Suprapubic skin (tissue), 4 donors: ENCODE measurements at places on chromosomes 13 and 19. TPM values are rescaled to one million over a fixed set of nuclear protein-coding genes. Genes with fewer than 3 reads are reported as not detected.

Gene ATP4A
- total RNA-seq: not detected

Gene UHRF1
- 3.7 TPM for total RNA-seq

Gene UBE2L5
- total RNA-seq: 0.34 TPM

Gene CEACAM8
- total RNA-seq: 0.18 TPM

Gene DNAAF3
- total RNA-seq: 5.4 TPM

- no peaks in the 10 kb centered on the region for H3K36me3 ChIP-seq
- no peaks in the 10 kb centered on the region for H3K27me3 ChIP-seq
- H3K4me3 ChIP-seq: no peak overlapping the region
These were observed 22.8 kb downstream of the ERICH6B start for GRCh38 chr13:45592758-45593157.

DNA sequence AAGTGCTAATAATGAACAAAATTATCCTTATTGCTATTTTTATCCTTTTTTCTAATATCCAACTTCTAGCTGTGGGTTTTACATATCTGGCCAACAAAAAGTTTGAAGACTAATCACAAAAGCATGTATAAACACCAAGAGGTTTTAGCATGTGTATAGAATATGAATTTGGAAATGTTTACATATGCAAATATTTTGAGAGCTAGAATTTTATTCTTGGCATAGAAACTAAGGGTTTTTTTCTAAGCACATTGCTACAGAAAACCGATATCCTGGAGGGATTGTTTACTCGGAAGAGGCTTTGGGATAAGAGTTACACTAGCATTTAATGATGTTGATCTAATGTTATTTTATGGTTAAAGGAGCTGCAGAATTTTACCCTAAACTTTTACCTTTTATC is 392.1 kb downstream of the EFNB2 start:
- no peaks in the 10 kb centered on the region for H3K36me3 ChIP-seq
- H3K27me3 ChIP-seq: no peaks in the 10 kb centered on the region
- no peak overlapping the region for H3K4me3 ChIP-seq
- H3K4me1 ChIP-seq: peaks cover 8% of the 10 kb centered on the region
- DNase-seq: no peak

DNA sequence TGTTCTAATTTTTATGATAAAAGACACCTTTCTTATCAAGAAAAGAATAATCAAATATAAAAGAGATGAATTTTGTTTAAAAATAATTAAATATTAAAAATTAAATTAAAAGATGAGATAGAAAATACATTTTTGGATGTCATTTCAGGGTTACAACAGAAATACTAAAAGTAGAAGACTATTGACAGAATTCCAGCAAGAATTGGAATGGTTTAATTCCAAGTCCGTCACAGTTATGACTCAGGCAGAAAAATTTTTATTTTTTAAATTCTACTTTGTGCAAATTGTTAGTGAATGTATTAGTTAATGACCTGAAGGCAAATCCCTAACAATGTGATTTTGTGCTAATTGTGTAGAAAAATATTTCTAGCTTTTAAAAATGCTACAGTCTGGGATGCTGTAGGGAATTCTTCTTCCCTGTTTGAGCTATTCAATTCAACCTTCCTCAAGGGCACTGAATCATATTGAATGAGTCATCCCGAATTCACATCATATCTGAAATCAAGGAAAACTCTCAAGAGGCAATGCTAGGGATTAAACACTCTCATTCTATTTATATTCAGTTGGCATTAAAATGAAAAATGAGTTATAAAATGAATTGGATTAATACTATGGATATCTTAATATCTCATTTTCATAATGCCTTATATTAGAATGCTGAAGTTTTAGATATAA is 633.5 kb upstream of the ATXN8OS start:
- H3K36me3 ChIP-seq: no peaks in the 10 kb centered on the region
- H3K4me1 ChIP-seq: no peaks in the 10 kb centered on the region
- no peak for DNase-seq
- H3K27ac ChIP-seq: no peak overlapping the region

DNA sequence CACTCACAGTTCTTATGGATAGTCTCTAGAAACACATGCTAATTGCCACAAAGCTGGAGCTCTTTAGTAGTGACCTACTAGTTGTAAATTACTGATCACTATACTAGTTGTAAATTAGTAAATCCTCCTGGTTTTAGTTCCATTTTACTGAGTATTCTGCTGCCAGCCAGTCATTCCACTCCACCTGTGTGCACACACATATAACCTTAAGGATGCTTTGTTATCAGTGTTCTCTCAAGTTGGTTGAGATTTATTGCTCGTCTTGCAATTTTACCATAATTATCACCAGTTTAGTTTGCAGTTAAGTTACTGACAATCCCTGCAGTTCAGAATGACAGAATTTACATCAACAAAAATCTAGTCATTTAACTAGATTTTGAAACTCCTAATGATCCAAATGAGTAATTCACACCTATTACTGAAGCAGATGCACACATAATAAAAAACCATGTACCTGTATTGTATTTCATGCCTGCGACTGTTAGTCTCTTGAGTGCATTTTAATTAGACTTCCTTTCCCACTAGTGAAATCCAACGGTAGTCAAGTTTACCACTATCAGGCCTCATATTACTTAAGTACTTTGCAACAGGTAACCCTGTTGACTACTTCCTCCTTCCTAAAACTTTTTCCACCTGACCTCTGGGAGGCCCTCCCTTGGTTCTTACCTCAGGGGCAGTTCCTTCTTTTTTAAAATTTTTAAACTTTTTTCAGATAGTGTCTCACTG is 7.6 kb downstream of the TPT1 start:
- H3K4me3 ChIP-seq: no peak overlapping the region
- no peak for DNase-seq
- H3K27me3 ChIP-seq: no peaks in the 10 kb centered on the region
- H3K27ac ChIP-seq: no peak overlapping the region
- peaks cover 59% of the 10 kb centered on the region for H3K4me1 ChIP-seq
- H3K36me3 ChIP-seq: peaks cover 38% of the 10 kb centered on the region

DNA sequence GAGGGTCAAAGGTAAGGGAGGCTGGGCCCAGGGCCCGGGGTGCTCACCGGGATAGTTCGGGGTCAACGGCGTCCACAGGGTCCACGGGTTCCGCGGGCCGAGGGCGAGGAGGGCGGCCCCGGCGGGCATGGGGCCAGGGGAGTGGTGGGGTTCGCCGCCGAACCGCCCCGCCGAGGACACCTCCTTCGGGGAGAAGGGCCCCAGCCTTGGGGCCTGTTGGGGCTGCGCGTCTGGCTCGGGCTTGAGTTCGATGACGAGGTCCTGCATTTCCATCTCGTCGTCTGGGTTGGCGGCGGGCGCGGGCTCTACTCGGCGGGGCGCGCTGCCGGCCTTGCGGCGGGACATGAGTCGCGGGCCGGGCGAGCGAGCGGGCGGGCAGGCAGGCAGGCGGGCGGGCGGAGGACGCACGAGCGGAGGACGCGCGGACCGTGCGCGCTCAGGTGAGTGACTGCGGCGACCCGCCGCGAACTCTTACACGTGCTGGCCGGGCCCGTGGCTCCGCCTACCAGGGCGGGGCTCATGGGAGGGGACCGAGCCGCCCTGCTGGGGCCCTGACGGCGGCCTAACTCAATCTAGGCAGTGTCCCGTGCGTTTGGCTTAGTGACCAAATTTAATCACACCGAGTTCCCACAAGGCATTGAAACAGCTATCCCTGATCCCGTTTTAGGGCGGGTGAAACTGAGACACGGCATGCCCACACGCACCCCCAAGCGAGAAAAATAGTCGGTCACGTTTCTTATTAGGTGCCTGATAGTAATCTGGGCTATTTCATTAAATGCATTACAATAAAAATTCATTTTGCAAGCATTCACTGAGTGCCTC is at the start of gene ZNF296:
Gene ZNF296 (minus strand): TSS at position 450 of the 822 bp plus-strand sequence. CDS start 105 bp downstream, at position 345.
- peak within 1 kb of the TSS; percentile 83 for H3K27ac ChIP-seq
- H3K36me3 ChIP-seq: peaks cover 14% of the 10 kb centered on the region
- peak within 1 kb of the TSS; percentile 68 for H3K4me3 ChIP-seq
- no peak for DNase-seq
- H3K27me3 ChIP-seq: no peaks in the 10 kb centered on the region
- H3K4me1 ChIP-seq: peaks cover 70% of the 10 kb centered on the region

GRCh38 chr19:48842789-48843162 is 6.5 kb upstream of the HSD17B14 start:
- H3K27me3 ChIP-seq: no peaks in the 10 kb centered on the region
- no peak for DNase-seq
- H3K4me3 ChIP-seq: no peak overlapping the region
- no peaks in the 10 kb centered on the region for H3K4me1 ChIP-seq
- peaks cover 17% of the 10 kb centered on the region for H3K36me3 ChIP-seq

GRCh38 chr13:54841682-54842081 is 1813.1 kb downstream of the OLFM4 start:
- no peak overlapping the region for H3K27ac ChIP-seq
- no peaks in the 10 kb centered on the region for H3K36me3 ChIP-seq
- no peaks in the 10 kb centered on the region for H3K27me3 ChIP-seq
- DNase-seq: no peak

GRCh38 chr19:29665826-29666577 is 741 bp downstream of the PLEKHF1 start:
- H3K36me3 ChIP-seq: no peaks in the 10 kb centered on the region
- H3K27ac ChIP-seq: peak overlapping the region; percentile 85
- peaks cover 85% of the 10 kb centered on the region for H3K4me1 ChIP-seq
- H3K27me3 ChIP-seq: no peaks in the 10 kb centered on the region
- DNase-seq: no peak

DNA sequence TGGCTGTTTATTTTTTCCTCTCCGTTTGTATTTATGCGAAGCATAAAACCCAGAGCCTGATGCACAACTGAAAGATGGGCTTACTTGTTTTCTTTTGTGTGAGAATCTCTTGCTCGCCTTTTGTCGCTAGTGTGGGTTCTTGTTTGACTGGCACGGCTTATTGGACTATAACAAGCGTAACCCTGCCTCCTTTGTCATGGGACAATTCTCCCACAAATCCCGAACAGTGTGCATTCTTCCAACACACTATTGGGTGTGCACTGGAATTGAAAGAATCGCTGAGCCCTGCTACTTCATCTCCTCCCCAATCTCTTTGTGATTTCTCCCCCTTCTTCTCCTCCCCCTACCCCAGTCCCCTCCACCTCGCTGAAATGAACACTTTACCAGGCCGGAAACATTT is 110.8 kb downstream of the ZIC5 start:
- no peaks in the 10 kb centered on the region for H3K36me3 ChIP-seq
- no peak overlapping the region for H3K27ac ChIP-seq
- DNase-seq: no peak
- peaks cover 4% of the 10 kb centered on the region for H3K4me1 ChIP-seq

DNA sequence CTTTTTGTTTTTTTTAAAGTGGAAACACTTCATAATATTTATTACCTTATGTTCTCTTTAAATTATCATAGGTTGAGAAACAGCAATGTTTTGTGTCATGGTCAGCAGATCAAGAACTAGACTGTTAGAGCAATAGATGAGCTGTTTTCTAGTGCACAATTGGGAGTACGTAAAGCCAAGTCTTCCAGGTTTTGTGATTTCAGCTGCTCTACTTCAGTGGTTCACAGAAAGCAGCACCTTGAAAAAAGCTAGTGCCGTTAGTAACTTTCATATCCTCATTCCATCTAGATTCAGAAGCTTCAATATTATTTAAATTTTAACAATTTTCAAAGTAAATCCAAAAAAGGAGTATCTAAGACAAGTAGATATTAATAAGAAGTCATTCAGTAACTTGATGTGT is 1.9 kb downstream of the GPR18 start:
- peaks cover 3% of the 10 kb centered on the region for H3K4me1 ChIP-seq
- H3K27ac ChIP-seq: no peak overlapping the region
- no peak for DNase-seq
- no peak overlapping the region for H3K4me3 ChIP-seq
- H3K36me3 ChIP-seq: peaks cover 20% of the 10 kb centered on the region

DNA sequence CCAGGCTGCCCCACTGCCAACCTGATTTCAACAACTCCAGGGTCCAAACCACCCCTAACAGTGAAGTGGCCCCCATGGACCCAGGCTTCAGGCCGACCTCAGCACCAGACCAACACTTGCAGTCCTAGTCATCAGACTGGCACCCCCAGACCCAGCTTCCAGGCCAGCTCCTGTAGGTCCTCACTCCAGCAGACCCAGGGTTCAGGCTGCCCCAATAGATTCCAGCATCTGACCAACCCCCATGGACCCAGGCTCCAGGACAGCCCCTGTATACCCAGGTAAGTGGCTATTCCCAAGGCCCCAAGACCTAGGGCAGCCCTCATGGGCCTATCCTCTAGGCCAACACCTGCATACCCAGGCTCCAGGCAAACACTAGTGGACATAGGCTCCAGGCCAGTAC is 193.8 kb upstream of the OBI1 start:
- DNase-seq: no peak
- H3K27me3 ChIP-seq: no peaks in the 10 kb centered on the region
- no peaks in the 10 kb centered on the region for H3K36me3 ChIP-seq
- no peak overlapping the region for H3K27ac ChIP-seq
- no peaks in the 10 kb centered on the region for H3K4me1 ChIP-seq

DNA sequence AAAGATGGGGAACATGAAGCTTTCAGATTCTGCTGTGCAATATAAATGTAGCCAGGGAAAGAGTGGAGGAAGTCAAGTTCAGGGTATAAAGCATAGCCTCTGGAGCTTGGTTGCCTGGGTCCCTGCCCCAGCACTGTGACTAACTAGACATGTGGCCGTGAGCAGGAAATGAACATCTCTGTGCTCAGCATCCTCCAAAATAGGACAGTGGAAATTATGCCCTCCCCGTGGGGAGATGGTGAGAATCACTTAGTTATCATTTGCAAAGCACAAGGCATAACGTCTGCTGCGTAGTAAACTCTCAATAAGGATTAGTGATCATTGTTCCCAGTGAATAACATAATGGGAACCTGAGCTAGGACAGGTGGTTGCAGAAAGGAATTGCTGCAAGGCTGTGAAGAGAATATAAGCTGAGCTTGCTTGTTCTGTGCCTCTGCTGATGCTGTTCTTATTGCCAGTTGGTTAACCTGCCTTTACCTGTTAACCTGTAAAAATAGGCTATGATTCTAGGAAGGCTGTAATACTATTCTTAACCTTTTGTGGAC is 441.0 kb downstream of the COG6 start:
- DNase-seq: no peak
- H3K36me3 ChIP-seq: no peaks in the 10 kb centered on the region
- no peak overlapping the region for H3K4me3 ChIP-seq
- H3K27me3 ChIP-seq: no peaks in the 10 kb centered on the region

DNA sequence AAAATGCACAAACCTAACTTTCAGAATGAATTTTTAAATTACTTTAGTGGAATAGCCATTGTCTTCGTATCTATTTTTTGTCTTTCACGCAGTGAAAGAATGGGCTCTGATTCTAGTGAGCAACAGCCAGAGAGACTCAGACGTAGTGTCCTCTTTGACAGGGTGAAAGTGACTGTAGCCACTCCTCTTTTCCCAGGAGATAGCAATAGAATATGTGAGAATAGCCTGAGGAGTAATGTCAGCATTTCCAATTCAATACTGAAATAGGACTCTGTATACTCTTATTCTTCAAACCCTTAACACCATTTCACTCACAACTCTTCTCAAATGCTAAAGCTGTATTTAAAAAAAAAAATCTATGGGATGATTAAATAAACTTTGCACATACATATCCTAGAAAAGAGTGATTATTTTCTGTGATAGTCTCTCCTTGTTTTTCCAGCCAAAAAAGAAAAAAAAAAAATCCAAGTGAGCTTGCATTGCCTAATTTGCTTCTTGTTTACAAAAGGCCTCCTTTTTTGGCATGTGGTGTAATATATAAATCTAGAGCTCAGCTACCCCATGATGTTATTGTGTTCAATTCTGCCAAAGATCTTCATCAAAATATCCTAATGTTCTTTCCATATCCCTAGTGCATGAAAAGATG is 626.1 kb upstream of the SLITRK6 start:
- H3K36me3 ChIP-seq: no peaks in the 10 kb centered on the region
- H3K27ac ChIP-seq: no peak overlapping the region
- no peak for DNase-seq
- H3K27me3 ChIP-seq: no peaks in the 10 kb centered on the region
- H3K4me1 ChIP-seq: no peaks in the 10 kb centered on the region

GRCh38 chr19:6733338-6734095 is 3.9 kb downstream of the GPR108 start:
- no peaks in the 10 kb centered on the region for H3K27me3 ChIP-seq
- peaks cover 36% of the 10 kb centered on the region for H3K36me3 ChIP-seq
- H3K4me3 ChIP-seq: no peak overlapping the region
- peaks cover 16% of the 10 kb centered on the region for H3K4me1 ChIP-seq
- DNase-seq: no peak
